Memory B cell (primary cell): ENCODE measurements at places on chromosomes 7 and 10.
A peak's percentile ranks its signal among the peaks of the same experiment; 100 is the strongest.

DNA sequence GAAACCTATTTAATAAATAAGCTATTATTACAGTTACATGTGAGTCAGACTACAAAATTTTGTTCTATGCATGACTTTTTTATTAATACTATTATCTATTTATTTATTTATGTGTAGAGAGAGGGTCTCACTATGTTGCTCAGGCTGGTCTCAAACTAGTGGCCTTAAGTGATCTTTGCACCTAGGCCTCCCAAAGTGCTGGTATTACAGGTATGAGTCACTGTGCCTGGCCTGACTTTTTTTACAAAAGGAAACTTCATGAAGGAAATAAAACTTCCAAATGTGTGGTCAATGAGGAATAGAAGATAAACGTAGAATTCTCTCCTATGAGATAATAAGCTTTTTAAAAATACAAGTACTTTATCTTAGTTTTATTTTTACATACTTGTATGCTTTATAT is 19.0 kb downstream of the COL28A1 start:
- no peak for DNase-seq

DNA sequence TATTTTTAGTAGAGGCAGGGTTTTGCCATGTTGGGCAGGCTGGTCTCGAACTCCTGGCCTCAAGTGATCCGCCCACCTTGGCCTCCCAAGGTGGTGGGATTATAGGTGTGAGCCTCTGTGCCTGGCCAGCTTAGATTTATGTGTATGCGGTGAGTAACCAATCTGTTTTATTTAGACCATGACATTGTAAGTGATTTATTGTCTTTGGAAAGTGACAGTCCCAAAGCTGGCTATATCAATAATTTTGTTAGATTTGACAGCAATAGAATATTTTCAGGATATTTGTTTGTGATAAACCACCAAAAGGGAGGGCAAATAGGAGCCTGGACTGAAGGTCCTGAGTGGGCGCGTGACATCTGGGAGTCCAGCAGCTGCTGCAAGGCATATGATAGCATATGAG is 75.7 kb downstream of the XRCC2 start:
- DNase-seq: no peak

- no peak for DNase-seq
Observed at GRCh38 chr10:62647375-62648092, 157.0 kb upstream of the ADO start.

DNA sequence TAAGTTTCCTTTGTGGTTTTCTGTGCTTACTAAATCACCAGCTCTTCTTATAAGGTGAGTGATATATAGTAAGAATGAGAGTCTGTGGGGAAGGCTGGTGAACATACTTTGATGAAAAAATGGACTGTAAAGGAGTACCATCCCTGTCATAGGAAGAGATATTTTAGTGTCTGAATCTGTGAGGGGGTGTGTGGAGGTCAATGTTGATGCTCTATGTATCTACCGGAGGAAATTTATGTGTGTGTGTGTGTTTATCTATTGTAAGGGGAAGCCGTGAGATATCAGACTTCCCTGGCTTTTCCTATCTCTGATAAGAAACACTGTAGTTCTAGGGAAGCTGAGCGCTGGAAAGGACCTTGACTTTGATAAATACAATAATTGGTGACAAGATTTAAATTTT is 179.0 kb downstream of the PCDH15 start:
- no peak for DNase-seq

GRCh38 chr10:103803941-103804340 is 51.4 kb downstream of the SH3PXD2A start:
- no peak for DNase-seq

GRCh38 chr7:70392256-70392876 is 739.6 kb upstream of the GALNT17 start:
- DNase-seq: no peak

- no peak for DNase-seq
Observed at GRCh38 chr10:114259824-114260223, 20.8 kb downstream of the VWA2 start.

GRCh38 chr10:43322769-43323168 is 48.7 kb upstream of the FXYD4 start:
- DNase-seq: peak; percentile 19

- DNase-seq: no peak
Observed at GRCh38 chr7:142557971-142558582, 191.2 kb upstream of the PRSS1 start.

DNA sequence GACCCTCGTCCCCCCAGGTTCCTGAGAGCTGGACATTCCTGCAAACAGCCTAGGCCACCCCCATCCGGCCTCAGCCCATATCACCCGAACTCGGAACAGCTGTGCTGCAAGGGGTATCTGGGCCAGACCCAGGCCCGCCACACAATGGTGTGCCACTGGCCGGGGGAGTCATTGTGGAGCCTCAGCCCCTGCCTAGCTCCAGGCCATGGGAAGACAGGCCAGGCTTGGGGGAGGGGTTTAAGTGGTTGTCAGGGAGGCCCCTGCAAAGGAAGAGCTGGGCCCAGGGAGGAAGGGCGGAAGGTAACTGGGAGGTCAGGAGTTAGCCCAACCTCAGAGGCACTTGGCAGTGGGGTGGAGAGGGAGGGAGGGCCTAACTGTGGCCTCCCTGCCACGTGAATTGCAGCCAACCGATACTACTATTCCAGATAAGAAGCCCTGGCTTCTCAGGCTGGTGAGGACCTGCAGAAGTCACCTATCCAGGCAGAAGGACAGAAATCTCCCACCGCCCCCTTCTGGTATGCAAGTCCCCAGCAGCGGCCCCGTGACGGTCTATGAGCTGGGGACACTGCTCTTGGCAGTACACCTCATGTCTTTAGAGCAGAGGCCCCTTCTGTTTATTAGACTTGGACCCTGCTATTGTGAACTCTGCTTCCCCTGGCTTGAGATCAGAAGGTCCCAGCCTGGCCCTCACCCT is 26.8 kb downstream of the VSIR start:
- DNase-seq: no peak

GRCh38 chr10:13161857-13162271 is 506 bp downstream of the MCM10 start:
- DNase-seq: no peak

- DNase-seq: no peak
Observed at GRCh38 chr10:12073526-12073925, 4.8 kb downstream of the DHTKD1 start.

DNA sequence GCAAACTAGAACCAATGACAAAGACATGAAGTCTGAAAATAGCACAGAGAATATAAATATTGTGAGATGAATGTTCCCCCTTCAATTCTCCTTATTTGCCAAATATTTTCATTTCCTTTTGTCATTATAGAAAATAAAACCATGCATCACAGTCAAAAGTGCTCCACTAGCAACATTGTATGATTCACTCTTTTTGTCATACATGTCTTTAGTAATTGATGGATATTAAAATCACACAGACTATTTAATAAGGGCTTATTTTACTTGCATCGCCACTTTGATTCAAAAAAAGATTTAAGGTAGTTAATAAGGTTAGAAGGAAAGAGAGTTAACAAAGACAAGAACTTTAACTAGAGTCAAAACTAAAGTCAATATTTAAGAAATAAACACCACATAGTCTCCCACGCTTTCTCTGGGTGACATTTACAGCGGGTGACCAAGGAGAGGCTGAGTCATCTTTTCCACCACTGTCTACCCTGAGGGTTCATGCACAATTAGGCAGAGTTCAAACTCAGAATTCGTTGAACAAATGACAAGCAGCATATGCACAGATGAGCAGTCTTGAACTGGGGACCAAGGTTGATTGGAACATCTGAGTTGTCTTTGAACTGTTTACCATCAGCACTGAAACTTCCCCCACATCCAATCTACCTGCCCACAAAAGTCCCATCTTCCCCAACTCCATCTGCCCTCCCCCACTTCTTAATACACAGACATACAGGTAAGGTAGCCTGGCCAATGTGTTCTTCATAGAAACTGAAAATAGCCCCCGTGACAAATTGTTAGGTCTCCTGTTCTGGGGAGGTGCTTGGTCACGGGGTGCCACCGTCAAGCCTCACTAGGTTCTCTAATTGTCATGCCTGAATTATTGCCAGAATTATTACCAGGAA is 42.5 kb downstream of the C7orf25 start:
- DNase-seq: no peak

- no peak for DNase-seq
Observed at GRCh38 chr10:8065651-8066050, 11.2 kb downstream of the GATA3 start.

DNA sequence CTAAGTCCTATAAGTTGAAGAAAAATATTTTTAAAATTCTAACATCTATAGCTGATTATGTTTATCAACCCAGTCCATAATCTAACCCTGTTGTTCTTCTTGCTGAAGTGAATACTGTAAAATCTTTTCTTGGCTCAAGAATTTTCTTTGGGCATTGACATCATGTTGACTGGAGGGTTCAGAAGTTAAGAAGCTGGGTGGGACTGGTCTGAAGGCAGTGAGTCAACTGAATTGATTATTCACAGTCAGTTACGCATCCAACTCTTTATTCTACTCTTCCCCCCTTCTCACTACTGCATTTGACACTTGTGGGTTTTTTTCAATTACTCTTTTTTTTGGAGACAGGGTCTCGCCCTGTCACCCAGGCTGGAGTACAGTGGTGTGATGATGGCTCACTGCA is 31.0 kb downstream of the DENND2A start:
- DNase-seq: no peak

DNA sequence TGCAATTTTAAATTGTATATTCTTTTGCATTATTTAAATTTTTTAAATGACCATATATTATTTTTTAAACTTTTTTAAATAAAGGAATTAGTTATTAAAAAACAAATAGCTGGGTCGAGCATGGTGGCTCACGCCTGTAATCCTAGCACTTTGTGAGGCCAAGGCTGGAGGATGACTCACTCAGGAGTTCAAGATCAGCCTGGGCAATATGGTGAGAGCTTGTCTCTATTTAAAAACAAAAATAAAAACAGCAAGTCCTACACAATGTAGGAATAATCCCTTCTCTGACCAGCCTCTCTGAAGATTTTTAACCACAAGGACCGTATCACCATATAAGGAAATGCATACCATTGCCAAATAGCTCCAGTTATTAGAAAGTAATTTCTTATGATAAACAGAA is 19.6 kb downstream of the NOC3L start:
- no peak for DNase-seq

DNA sequence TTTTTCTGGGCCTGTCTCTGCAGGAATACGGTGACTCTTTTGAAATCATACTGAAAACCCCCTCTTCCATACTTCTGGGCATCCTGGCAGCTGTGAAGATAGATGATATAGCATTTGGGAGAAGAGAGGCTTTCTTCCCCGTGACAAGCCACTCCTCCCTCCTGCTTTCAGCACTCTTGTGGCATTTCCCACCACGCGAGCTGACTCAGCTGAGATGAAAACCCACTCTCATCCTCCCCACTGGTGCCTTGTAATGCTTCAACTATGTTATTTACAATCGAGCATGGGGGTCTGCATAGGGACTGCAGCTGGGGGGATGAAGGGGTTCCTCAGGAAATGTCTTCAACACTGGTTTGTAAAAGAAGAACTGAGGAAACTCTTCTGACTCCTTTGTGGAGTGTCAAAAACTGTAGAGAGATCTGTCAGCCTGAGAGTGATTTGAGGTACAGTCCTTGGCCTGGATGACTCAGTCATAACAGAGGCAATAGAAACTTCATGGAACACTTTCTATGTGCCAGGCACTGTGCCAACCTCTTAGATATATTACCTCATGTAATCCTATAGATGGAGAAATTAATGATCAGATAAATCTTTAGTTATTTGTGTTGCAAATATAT is 1.7 kb upstream of the TBATA start:
- no peak for DNase-seq

DNA sequence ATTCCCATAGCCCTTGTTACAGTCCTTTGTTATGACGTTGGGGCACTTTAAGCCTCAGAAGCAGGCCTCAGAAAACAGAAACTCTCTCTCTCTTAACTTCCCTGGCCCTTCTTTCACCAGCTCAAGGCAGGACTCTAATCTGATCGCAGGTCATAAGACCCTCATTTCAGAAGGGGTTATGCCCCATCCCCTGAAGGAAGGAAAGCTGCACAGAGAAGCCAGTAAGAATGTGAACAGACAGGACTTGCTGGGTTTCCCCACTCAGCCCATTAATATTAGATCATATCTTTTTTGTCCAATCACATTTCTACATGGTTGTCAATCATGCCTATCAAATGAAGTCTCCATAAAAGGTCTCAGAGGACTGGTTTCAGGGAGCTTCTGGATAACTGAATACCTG is 49.3 kb upstream of the PHF14 start:
- no peak for DNase-seq

DNA sequence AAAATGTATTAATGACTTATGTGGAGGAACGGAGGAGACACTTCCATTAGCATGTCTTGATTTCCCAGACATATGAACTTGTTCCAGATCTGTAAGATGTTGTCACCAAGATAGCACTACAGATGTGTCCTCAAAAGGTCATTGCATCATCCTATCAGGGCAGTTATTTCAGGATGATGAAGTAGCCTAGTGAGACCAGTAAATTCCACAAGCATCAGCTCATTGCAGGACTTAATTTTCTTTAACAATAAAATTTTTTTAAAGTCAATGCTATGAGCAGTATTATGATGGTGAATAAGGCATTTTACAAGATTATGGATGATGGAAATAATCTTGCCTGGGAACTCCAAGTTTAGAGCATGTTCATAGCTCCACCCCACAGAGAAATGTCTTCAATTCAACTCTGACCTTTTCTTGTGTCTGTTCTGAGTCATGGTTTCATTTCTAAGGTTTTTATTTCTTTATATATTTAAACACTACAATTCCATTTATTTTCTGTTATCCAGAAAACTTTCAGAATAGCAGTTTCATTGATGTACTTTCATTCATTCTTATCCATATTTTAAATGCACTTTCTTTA is 1203.3 kb upstream of the CELF2 start:
- no peak for DNase-seq

DNA sequence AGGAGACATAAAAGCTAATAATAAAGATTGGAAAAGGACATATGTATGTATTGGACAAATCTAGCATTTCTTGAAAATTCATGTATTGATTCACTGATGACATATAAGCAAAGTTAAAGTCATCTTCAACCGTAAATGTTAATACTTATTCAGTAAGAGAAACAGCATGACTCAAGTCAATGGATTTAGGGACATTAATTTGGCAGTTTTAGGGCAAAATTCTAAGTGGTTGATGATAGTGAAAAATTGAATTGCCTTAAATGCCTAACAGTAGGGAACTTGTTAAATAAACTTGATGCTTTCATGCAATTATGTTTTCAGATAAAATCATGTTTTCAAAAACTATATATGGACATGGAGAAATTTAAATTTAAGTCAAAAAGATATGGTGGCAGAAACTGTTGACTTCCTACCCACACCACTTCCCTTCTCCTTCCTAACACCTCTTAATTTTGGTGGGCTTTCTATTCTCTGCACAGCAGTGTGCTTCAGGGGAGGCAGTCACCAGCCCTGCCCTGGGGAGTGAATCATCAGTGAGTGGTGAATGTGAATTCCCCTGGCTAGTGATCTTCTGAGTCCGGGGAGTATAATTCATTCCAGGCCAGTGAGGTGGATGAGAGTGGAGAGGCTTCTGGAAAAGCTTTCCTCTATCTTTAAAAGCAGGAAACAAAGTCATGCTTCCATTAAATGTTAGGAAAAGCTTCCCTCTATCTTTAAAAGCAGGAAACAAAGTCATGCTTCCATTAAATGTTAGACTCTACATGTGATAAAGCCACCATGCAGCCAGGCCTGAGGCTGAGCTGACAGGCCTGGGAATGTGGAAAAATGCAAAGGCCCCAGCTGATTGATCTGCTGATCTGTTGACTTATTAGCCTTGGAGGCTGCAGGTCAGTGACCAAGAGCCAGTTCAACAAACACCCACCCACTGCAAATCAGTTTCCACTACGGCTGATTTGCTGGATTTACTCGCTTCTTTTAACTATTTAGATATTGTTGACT is 25.2 kb upstream of the ITGB1 start:
- DNase-seq: no peak
